ENCODE measurements at places on chromosomes 5 and 9.
A peak's percentile ranks its signal among the peaks of the same experiment; 100 is the strongest.

DNA sequence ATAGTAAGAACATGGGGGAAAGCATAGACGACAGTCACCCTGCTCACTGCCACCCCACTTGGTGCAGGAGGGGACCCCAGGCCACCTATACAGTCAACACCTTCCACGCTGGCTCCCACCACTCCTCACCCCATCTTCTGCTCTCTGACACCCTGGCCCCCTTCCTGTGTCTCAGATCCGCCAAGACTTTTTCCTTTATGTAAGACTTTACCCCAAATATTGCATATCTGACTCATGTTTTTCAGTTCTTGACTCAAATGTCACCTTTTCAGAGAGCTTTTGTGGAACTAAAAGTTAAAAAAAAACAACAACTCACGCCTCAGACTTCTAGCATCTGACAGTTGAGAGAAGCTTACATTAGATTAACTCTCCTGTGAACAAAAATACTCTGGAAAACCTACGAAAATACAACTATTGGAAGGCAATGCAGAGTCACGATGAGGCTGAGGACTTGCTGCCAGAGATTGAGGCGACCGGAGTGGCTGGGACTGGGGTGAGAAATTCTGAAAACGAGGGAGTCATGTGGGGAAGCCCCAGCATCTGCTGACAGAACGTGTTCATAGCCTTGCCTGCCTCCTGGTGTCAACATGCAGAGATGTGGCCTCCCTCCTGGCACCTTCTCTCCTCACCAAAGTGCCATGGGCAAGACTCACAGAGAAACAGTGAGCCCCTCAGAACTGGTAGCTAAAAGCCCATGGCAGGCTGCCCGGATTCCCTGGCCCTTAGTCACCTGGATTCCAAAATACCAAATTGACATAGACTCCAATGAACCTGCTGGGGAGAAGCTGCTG lies 22.4 kb upstream of the FCN2 start:
- DNase-seq = no peak

DNA sequence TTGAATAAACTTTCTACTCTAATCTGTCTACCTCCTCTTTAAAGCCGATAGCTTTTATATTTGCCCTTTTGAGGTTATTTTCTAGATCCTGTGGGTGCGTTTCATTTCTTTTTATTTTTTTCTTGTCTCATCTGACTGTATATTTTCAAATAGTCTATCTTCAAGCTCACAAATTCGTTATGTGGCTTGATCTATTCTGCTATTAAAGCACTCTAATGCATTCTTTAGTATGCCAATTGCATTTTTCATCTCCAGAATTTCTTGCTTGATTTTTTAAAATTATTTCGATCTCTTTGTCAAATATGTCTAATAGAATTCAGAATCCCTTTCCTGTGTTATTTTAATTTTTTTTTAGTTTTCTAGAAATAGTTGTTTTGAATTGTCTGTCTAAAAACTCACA lies 172.4 kb downstream of the CYLC2 start:
- no peak for DNase-seq

DNA sequence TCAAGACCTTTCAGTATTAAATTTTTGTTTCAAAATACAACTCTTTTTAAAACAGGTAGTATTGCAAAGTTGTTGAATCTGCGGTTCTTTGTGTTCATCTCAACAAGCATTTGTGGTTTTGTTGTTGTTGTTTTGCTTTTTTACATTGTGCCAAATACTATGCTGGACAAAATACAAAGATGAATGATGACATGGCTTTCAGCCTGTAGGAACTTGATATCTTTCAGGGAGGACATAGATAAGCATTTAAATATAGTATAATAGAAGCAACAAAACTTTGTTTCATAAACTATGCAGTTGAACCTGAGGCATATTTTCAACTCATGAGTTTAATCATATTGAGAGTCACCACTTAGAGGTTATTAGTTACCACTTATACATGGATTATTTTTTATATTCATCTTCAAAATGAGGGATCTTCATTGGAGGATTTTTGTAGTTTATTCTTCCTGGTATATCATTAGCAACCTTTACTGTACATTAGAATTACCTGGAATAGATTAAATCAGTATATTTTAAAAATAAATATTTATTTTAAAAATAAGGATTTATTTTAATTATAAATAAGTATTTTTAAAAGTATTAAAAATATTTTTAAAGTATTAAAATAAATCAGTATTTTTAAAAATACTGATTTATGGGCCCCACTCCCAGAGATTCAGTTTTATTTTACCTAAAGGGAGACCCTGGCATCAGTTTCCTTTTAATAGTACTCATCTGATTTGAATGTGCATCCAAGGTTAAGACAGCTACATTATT lies 42.9 kb downstream of the KIF2A start:
- DNase-seq = no peak

- peak; percentile 42 for DNase-seq
Observed at GRCh38 chr5:97534166-97534565, 351.1 kb upstream of the RIOK2 start.

DNA sequence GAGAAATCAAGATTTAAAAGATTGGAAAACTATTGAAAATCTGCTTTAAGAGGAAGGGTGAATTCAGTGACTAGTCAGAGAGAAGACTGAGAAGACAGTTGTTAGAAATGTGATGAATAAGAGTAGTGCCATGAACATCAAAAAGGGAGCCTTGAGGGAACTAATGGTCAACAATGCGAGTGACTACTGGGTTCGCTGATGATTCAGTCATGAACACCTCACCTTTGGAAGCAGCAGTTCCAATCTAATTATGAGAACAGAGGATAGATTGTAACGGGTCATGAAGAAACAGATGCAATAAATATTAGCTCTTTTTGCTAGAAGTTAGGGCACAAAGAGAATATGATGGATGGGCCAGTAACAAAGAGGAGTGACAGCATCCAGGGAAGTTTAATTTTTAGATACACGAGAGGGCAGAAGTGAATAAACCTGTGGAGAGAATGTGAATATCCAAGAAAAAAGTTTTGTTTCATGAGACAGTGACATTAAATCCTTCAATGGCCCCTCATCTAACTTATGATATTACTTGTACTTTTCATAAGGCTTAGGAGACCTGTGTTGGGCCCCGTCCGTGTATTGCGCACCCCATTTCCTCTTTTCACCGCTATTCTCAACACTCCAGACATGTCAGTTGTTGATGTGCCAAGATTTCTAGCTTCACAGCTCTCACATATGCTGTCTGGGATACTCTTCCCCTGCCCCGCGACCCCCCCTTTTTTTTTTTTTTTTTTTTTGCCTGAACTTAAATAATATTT lies 23.5 kb upstream of the IFNE start:
- no peak for DNase-seq

DNA sequence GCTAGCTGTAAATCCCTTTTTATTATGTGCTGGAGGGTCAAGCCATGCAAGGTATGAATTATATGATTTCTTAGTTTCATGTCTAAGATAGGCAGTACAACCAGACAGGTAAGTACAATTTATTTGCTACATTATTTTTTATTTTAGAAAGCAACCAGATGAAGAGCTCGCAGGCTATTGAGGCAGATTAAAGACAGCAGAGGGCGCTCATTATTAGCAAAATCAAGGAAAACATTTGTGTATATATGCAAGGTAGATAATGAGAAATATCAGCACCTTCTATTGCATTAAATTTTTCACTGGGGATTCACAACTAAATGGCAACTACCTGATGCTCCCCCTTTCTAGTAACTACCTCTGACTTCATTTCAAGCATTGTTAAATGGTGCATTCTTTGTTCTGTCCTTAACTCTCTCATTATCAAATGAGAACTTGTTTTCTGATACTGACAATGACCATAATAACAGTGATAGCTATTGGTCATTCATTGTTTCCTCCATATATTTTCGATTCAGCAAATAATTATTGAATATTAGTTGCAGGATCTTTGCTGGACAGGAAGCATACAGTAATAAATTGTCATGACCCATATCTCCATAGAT lies 8.6 kb downstream of the SCGB3A2 start:
- peak; percentile 3 for DNase-seq

GRCh38 chr9:120368799-120369198 lies 211.2 kb downstream of the CDK5RAP2 start:
- no peak for DNase-seq

DNA sequence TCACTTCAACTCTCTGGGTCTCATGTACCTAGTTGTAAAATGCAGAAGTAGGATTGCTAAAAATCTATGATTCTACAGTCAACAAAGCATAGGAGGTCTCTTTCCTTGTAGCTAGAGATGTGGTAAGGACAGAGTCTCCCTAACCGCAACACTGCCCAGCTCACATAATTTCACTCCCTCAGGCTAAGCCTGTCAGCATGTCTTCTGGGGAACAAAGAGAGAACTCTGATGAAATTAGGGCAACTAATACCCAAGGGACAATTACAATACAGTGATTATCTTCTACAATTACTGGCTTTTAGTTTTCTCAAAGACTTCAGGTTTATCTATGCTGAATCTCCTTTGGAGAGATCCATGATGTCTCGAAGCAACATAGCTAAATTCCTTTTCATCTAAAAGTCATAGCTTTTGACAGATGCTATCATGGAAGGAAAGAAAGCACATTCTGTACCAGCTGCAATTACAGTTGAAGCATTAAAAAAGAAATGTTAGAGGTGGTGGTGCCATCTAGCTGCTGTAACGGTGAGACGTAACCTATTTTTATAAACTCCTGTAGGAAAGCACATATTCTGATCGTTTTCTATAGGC lies 141.1 kb upstream of the TARS1 start:
- no peak for DNase-seq

- DNase-seq = no peak
Observed at GRCh38 chr5:113118765-113119164, 142.2 kb downstream of the DCP2 start.

DNA sequence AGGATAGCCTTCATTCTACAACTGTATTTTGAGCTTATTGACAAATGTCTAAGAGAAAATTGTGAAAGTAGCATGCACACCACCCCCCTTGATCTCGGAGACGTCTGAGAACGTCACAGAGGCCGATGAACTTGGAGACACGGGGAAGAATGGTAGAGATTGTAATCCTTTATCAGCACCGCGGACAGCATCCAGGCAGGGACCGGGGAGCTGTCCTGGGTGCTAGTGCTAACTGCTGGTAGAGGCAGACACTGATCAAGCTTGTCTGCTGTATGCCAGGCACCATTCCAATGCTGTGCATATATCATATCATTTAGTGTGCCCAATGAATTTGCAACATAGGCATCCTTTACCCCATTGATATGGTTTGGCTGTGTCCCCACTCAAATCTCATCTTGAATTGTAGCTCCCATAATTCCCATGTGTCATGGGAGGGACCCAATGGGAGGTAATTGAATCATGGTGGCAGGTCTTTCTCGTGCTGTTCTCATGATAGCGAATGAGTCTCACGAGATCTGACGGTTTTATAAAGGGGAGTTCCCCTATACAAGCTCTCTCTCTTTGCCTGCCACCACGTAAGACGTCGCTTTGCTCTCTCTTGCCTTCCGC lies 98.8 kb downstream of the LHX2 start:
- DNase-seq = peak; percentile 33

Measured in HepG2 (cell line).